Fibroblast of skin of left biceps (primary cell): ENCODE measurements at places on chromosomes 11 and 22.

DNA sequence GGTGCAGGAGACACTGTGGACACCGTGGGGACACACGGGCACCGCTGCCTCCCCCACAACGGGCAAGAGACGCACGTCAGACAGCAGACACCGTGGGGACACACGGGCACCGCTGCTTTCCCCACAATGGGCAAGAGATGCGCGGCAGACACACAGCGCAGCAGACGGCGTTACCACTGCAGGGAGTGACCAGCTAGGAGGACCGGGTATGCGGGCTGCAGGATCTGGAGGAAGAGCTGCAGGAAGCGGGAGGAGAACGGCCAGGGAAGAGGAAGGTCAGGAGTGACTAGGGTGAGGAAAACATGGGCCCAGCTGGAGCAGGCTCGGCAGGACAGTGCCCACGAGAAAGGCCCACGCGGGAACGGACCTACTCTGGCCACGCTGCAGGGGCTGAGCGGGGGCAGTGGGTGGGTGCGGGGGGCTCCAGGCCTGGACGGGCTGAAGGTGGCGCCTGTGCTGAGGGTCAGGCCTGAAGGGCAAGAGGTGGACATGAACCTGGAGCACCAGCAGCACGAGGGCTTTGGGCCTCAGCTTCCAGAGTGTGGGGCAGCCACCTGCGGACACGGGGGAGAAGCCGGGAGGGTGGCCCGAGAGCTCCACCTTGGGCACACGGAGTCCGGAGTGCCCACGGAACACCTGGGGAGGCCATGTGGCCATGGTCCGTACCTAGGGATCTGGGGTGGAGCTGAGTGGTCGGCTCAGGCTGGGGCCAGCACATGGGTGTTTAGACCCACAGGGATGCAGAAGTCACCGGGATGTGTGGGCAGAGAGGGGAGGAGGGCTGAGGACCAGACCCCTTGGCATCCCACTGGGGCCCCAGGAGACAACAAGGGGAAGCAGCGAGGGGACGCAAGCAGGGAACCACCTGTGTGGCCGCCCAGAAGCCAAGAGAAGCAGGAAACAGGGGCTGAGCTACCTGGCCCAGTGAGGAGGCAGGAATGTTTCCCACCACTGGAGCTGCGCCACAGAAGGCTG lies 16.5 kb downstream of the TOLLIP start:
- DNase-seq, result no peak

GRCh38 chr11:72548463-72548862 lies 114.1 kb upstream of the CLPB start:
- DNase-seq, result no peak

- DNase-seq, result no peak
Measured at GRCh38 chr22:37062376-37062675, 10.8 kb downstream of the KCTD17 start.

- DNase-seq, result no peak
Measured at GRCh38 chr11:122598971-122599370, 56.6 kb upstream of the UBASH3B start.

DNA sequence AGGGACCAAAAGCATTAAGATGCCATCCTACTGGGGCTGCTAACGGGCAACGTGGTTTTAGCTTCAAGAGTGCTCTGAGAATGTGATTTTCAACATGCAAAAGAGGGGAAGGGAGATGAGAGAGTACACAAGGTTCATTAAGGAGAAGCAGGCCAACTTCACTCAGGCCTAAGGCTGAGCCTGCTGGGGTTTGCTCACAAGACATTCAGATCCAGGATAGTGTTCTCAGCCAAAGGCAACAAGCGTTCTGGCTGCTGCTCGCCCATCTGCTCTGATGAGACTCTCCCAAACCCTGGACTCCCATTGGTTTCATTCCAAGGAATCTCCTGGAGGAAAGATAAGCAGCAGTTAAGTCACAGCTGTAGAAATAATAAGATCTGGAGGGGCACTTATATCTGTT lies 23.6 kb upstream of the UPB1 start:
- DNase-seq, result peak; percentile 53

DNA sequence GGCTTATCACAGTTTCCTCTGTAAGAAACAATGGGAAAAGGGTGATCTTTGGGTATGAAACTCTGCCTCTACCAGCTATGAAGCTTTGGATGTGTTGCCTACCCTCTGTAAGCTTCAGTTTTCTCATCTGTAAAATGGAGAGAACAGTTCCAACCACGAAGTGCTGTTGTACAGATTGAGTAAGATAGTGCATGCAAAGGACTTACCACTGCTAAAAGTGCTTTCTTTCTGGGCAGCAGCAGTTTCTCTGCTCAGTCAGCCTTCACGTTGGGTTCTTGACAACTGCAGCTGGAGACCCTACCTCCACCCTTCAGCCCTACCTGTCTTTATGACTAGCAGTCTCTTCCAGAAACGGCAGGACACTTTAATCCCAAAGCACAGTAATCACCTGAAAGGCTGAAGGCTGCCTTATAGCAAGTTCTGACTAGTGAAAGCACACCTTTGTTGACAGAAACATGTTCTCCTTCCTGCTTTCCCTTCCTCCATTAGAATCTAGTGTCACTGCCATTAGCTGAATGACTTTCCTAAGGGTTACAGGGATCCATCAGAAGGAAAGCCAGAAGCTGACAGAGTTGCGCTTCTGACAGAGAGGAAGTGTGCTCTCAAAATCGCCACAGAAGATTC lies 91.4 kb downstream of the RPL27A start:
- no peak for DNase-seq

- no peak for DNase-seq
Measured at GRCh38 chr11:23723861-23724260, 773.0 kb upstream of the LUZP2 start.

GRCh38 chr11:57652662-57653061 lies 3.0 kb upstream of the YPEL4 start:
- DNase-seq, result no peak

DNA sequence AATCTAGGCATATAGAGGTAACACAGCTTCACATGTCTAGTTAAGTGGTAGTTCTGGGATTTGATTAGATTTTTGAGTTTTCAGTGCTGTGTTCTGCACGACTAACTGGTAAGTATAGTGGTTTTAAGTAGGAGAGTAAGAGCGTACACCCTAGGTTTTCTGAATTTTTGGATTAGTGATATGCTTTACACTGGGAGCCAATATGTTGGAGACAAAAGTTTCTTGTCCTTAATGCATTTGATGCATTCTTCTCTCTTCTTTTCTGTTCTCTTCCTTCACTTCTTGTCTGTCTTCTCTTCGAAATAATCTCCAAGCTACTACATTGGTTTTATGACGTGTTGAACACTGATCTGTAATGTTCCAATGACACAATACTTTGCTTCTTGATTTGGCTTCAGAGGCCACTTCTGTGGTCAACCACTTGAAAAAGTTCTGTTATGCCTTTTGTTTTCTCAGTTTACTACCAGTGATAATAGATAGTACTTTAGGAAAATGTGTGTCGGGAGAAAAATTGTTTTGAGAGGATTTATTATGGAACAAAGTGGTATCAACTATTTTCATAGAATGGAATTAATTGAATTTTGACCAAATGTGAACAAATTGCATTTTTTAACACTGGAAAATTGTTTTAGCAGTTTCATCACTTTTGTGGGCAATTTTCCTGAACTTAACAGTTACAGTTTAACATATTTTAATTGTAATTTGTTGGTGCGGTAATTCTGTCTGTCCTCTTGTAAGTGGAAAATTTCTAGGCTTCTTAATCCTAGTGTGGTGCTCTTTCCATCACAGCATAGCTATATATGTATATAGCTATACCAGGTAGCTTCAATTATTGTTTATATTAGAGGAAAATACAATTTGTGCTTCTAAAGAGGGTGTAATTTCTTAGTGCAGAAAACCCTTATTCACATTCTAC lies 2.6 kb downstream of the PDE3B start:
- no peak for DNase-seq

DNA sequence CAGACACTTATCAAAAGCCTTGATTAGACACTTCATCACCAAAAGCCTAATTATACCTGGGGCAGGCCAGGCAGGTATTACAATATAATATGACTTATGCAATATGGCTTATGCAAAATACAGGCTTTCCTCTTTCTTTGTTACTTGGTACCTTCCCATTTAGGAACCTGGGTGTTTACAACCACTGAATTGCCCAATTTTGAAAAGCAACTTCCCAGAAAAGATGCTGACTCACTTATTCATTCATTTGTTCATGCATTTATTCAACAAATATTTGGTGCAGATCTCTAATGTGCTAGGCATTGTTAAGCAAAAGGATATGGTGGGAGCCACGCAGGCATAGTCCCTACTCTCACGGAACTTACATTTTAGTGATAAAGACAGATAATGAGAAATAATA lies 13.6 kb upstream of the JAML start:
- DNase-seq, result no peak

DNA sequence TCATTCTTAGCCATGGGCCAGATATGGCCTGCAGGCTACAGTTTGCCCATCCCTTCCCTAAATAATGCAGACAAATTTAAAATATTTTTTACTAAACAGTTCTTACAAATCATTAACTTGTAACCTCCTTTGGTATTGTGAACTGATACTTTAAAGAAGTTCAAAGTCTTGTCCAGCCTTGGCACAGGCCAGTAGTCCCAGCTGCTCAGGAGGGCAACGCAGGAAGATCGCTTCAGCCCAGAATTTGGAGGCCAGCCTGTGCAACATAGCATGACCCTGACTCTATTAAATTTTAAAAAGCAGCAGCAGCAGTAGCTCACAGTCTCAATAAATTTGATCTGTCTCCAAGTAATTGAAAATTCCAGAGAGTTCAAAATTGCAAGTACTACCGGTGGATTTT lies 83.7 kb upstream of the ARHGAP32 start:
- no peak for DNase-seq

DNA sequence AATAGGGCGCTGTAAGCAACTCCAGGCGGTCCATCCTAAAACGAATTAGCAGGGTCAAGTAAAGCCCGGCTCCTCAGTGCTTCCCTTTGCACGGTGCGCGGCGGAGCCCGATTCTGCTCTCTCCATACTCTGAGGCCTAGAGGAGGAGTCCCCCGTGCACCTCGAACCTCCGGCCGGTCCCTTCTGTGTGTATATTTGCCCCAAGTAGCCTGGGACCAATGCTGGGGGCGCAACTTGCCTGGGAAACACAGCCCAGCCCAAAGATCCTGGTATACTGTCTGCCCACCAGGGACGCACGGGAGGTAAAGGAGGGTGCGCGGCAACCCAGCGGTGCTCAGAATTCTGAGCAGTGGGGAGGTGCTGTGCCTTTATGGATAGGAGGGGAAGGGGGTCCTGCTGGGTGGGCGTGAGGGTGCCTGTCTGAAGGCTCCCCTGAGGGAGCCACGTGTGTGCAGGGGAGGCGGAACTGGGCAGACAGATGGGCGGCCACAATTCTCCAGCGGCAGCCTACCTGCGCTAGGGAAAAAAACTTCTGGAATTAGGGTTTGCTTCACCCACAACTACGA lies 4.8 kb upstream of the TBX1 start:
- no peak for DNase-seq

DNA sequence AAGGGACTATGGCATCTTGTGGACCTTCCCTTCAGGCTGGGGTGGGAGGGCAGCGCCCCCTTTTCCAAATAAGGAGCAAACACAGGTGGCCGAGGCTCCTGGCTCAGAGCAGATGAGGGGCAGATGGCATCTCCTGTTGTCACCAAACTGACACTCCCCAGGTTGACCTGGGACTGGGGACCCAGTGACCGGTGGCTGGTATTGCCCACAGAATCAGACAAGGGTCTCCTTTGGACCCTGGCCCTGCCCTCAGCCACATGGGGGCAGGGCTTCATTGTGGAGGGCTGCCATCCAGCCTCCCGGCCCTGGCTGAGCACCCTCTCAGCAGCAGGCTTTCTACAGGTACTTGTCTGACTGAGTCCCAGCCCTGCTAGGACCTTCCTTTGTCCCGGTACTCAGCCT lies 842 bp upstream of the SIGIRR start:
- no peak for DNase-seq

DNA sequence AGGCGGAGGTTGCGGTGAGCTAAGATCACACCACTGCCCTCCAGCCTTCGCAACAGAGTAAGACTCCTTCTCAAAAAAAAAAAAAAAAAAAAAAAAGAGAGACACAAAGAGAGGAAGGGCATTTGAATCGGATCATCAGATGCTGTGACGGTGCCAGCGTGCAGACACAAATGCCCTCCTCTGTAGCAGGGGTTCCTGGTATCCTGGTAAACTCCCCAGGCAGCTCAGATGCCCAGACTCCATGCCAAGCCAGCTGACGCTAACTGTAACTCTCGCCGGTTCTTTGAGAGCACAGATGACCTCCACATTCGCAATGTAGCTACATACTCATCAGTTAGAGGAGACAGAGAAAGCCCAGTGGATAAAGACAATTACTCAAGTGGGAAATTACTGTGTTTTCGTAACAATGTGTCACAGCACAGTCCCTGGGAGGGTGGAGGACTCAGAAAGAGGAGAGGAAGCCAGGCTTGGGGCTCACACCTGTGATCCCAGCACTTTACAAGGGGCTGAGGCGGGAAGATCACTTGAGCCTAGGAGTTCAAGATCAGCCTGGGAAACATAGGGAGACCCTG lies 153.1 kb downstream of the BRD1 start:
- DNase-seq, result no peak

DNA sequence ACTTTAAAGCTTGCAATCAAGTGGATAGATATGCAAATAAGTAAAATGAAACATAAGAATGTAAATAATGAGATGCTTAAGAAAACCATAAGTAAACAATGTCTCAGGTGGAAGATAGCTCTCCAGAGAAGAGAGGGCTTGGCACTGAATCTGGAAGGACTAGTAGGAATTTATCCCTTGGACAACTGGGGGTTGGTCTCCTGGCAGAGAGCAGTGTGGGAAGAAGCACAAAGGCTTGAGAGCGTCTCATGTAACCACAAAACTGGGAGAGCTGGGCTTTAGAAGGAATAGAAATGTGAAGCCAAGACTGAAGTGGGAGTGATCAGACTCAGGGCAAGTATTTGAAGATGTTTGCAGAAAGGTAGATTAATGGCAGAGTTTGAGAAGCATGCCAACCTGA lies 31.3 kb downstream of the CARD18 start:
- no peak for DNase-seq

GRCh38 chr22:36787204-36787988 lies 11.5 kb upstream of the IFT27 start:
- no peak for DNase-seq

DNA sequence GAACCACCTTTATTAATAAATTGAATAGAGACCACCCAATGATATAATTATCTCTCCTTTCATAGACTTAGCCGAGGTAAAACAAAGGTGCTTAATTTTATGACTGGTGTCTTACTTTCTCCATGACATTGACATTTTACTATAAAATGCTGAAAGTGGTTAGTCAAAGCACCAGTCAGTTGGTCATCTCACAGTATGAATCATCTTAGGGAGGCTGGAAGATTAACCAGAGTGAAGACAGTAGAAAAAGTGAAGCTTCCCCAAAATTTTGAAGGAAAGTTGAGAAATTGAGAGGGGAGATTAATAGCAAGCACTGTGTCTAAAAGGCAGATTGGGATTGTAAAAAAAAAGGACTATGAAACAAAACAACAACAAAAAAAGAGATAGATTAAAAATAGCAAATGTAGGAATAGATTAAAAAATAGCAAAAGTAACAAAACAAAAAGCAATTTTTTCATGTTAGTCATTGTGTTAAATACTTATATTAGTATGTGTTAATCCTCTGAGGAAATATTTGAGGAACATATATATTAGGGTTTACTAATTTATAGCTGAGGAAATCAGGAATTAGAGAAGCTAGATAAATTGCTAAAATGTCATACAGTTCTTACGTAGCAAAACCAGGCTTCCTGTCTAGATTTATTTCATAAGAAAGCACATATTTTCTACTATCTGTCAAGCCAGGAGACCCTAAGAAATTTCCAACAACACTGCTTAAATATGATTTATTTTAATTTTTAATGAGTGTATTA lies 557.3 kb upstream of the ANO5 start:
- no peak for DNase-seq
